ENCODE measurements at places on chromosomes 13 and 19.

DNA sequence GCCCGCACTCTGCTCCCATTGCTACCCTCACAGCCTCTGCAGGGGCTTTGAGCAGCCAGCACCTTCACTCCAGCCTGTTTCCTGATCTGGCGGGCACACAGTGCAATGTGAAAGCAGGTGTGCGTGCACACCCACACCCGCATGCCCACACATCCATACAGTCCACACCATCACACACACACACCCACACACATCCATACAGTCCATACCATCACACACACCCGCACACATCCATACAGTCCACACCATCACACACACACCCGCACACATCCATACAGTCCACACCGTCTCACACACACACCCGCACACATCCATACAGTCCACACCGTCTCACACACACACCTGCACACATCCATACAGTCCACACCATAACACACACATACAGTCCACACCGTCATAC is 28.0 kb downstream of the PIAS4 start:
- DNase-seq, result no peak

- no peak for DNase-seq
Observed at GRCh38 chr13:75391432-75392100, 90.4 kb downstream of the TBC1D4 start.

GRCh38 chr13:112928020-112928971 is 40.7 kb upstream of the MCF2L start:
- no peak for DNase-seq

DNA sequence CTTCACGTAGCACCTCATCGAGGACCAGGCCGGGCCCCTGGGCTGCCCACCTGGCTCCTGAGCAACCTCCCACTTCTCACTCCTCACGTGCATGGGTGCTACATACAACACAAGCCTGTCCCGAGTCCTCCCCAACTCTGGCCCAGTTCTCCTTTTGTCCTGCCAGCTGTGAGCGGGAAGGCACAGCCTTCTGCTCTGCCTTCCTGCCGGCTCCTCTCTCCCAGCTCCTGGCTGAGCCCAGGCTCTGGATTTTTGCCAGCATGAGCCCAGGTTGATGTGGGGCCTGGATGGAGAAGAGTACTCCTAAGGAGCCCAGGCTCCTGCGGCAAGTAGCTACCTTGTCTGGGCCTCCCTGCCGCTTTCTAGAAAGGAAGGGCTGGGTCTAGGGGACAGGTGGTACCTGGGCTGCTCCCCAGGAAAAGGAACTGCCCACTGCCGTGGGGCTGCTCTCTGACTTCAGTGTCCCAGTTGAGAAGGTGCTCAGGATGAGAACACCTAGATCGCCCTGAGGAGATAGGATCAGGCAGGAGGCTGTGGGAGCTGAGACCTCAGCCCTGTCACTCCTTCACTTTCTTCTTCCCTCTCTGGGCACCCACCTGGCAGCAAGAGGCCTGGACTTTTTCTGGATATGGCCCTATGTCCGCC is 23.6 kb downstream of the LYL1 start:
- DNase-seq, result no peak

GRCh38 chr13:56501750-56502149 is 639.0 kb upstream of the PRR20A start:
- DNase-seq, result no peak

DNA sequence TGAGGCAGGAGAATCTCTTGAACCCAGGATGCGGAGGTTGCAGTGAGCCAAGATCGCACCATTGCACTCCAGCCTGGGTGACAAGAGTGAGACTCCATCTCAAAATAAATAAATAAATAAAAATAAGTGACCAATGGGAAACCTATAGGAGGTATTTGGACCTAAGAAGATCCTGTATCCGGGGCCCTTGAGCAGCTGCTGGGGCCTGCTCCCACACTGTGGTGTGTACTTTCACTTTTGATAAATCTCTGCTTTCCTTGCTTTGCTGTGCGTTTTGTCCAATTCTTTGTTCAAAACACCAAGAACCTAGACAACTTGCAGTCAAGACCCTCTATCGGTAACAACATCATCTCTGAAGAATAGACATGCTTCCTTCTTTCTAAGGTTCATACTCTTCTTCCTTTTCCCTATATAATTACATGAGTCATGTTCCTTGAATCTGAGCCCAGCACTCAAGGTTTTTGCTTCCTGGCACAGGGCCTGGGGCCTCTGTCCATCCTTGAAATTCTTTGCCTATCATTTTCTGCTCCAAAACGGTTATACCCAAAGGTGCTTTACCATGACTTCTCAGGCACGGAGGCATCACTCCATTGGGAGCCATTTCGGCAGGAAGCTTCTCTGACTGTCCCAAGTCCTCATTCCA is 14.2 kb upstream of the PNMA8C start:
- DNase-seq, result peak; percentile 44

- DNase-seq, result no peak
Observed at GRCh38 chr19:29833614-29834261, 21.9 kb downstream of the CCNE1 start.

- DNase-seq, result no peak
Observed at GRCh38 chr13:112521073-112521685, 66.8 kb downstream of the TUBGCP3 start.

GRCh38 chr19:47726467-47726866 is 13.2 kb downstream of the EHD2 start:
- DNase-seq, result no peak

DNA sequence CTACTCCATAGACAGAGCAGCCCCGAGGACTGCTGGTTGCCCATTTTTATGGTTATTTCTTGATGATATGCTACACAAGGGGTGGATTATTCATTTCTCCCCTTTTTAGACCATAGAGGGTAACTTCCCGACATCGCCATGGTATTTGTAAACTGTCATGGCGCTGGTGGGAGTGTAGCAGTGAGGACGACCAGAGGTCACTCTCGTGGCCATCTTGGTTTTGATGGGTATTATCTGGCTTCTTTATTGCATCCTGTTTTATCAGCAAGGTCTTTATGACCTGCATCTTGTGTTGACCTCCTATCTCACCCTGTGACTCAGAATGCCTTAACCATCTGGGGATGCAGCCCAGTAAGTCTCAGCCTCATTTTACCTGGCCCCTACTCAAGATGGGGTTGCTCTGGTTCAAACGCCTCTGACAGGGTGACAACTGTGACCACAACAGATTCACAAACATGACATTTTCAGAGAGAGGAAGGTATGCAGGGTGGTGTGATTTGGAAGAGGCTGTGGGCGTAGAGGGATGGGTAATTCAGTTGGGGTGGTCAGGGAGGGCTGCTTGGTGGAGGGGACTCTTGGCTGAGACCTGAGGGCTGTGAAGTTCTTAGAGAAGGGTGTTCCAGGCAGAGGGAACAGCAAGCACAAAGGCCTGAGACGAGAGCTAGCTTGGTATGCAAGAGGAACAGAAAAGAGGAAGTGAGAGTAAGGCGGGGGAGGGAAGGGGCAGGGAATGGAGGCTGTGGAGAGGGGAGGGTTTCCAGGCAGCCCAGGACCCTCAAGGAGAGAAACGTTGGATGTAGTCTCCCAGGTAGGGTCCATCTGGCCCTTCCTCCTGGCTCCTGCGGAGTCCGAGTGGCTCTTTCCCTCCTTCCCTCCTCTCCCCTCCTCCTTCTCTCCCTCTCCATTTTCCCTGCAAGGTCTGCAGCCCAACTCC is 23.5 kb downstream of the FAM187B start:
- DNase-seq, result no peak

- no peak for DNase-seq
Observed at GRCh38 chr13:106558527-106558926, 9.4 kb downstream of the ARGLU1 start.

DNA sequence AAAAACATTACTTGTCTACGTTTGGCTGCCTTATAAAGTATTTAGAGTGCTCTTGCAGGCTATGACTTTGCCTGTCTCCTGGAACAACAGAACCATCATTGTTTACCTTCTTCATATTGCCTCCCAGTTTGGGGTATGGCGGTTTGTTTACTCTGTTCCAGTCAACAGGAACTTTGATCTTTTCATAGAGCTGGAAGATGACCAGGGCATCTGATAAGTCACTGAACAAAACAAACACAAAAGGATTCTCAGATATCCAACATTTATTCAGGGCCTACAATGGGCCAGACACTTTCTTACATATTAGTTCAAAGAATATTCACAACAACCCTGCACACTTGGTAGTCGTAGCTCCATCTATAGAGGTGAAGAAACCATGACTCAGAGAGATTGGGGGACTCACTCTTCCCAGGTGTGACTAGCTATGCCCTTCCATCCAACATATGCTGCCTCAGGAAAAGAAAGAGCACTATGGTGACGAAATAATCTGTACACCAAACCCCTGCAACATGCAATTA is 38.4 kb upstream of the CPB2 start:
- DNase-seq, result no peak

DNA sequence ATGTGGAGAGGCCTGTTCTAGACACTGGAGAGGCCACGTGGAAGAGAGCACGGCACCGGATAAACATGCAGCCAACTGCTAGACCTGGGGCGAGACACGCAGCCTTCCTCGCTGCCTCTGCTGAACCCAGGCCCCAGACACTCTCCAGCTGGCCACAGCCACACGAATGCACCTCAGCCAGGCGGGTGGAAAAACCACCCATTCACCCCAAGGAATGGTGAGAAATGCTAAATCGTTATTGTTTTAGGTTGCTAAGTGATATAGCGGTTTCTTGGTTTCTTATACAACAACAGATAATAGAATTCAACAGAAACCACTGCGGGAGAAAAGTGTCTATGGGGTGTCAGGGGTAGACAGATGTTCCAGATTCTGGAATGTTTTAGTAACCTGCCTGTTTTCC is 52.5 kb downstream of the STK24 start:
- no peak for DNase-seq

DNA sequence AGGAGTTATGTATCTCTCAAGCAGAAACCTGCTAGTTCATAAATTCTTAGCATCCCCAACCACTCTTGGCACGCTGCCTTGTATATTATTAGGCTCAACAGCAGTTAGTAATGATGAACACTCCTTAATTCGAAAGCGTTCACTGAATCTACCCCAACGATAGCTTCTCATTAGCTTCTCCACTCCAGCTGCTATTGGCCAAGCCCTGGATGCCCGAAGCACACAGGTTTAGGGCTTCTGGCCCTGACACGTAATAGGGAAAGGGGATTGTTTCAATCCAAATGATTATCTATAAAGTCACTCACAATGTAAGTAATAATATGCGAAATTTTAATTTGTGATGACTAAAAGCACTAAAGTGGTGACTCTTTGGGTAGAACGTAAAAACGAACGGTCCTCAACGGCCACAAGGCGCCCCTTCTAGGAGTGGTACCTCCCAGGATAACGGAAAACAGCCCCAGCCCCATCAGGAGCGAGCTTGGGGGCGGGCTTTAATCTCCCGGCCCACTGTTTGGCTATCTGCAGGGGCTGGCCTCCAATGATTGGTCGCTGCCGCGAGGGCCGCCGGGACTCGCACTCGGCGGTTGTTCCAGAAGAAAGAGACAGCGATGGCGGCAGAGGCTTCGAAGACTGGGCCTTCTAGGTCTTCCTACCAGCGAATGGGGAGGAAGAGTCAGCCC is at the start of gene RNF17:
RNF17 (plus strand) TSS at position 574 of the 680 bp plus-strand sequence; CDS start at position 609, 35 bp downstream.
- no peak for DNase-seq

GRCh38 chr19:47445937-47446402 is 25.7 kb downstream of the SLC8A2 start:
- no peak for DNase-seq

- no peak for DNase-seq
Observed at GRCh38 chr13:90230311-90230710, 1117.2 kb upstream of the MIR17HG start.

- no peak for DNase-seq
Observed at GRCh38 chr19:2236064-2236313, 140 bp downstream of the PLEKHJ1 start.

GRCh38 chr13:71090990-71091389 is 776.0 kb downstream of the DACH1 start:
- no peak for DNase-seq

- DNase-seq, result no peak
Observed at GRCh38 chr13:87998081-87998480, 326.9 kb downstream of the SLITRK5 start.

- DNase-seq, result no peak
Observed at GRCh38 chr19:11321191-11322126, 18.0 kb downstream of the RAB3D start.

DNA sequence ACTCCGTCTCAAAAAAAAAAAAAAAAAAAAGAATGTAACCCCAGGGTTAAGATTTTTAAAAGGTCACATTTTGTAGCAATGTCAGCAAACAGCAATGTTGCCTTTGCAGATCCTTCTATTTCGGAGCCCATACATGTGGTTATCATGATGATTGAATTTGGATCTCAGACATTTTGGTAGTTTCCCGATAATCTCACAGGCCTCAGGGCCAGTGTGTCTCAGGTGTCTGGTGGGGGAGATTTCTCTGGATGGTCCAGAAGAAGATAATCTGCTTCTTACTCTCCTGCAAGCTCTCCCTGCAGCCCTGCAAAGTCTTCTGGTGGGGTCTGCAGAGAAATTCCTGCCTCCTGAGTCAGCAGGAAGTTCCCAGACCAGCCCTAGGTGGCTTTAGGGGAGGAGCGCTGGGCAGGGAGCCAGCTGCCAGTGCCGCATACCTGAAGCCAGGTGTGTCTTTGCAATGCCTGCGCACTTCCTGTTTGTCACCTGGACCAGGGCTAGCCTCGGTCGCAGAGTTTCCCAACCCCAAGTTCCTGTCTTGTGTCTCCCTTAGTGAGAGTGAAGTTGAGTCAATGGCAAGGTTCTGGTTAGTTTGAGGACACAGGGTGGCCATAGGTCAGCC is 1.4 kb downstream of the SH2D3A start:
- DNase-seq, result no peak

- no peak for DNase-seq
Observed at GRCh38 chr13:43243711-43244110, 220.3 kb downstream of the DNAJC15 start.

DNA sequence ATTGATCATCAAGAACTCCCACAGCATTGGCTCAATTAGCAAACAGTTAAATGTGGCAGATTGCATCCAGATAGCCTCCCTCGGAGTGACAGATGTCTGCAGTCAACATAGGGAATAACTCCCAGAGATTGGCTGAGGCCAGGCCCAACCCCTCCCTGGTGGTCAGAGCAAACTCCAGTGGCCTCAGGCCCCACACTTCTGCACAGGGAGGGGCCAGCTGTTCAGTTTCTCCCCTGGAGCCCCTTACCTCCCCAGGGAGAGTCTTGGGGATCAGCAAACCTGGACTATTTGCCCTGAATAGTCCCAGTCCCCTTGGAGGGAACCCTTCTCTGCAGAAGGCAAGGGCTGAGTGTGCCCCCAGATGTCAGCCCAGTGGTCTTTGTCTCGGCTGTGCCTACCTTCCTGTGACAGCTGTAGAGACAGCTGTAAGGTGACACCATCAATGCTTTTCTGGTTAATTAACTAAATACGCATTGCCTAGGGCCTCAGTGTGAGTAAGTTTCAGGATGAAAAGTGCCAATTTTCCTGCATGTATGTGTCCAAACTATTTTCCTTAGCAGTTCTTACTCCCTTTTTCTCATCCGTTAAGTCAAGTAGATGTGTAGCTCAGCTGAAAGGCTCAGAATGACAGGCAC is 102.7 kb upstream of the UQCRFS1 start:
- no peak for DNase-seq
